ENCODE measurements at places on chromosomes 2 and 18. TPM values are rescaled to one million over a fixed set of nuclear protein-coding genes. Genes with fewer than 3 reads are reported as not detected.

Gene TSPYL6
- total RNA-seq = not detected

Gene REG1B
- not detected for total RNA-seq

Gene ZBTB14
- 8.2 TPM for total RNA-seq

Gene CD8B2
- total RNA-seq = not detected

DNA sequence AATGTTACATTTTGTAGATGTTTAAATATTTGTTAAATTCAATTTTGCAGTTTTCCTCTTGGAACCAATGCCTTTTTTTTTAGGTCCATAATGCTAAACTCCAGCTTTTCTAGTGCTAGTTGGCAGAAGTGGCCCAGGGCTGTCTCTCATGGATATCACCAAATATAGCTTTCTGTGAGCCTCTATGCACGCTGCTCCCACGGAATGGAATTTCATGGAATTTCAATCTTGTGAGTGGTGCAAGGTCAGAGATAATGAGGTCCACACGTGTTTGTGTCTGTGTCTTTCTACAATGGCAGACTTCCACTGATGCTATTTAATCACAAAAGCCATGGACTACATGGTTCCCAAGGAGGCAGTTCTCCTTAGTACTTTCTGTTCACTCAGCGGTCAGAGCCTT, 191.5 kb upstream of the PARD3B start:
- no peak overlapping the region for H3K27ac ChIP-seq
- H3K4me1 ChIP-seq = no peaks in the 10 kb centered on the region
- H3K36me3 ChIP-seq = no peaks in the 10 kb centered on the region

DNA sequence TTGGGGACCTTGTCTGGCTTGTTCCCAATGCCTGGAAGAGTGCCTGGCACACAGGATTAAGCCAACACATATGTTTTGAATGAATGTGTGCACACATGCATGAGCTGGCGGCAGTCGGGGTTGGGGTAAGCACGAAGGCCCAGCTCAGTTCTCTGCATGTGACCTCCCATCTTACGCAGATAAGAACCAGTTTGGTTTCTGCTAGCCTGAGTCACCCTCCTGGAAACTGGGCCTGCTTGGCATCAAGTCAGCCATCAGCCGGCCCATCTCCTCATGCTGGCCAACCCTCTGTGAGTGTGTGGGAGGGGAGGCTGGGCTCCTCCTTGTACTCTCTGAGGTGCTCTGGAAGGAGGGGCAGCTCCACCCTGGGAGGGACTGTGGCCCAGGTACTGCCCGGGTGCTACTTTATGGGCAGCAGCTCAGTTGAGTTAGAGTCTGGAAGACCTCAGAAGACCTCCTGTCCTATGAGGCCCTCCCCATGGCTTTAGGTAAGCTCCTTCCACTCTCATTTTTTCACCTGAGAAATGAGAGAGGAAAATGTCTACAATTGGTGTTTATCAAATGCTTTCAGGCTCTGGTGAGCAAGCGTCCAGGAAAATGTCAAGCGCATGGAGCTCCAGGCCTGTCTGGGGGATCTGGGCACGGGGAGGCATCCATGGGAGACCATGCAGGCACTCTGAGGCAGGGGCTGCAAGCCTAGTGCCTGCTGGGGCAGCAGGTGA, 9.7 kb upstream of the IL1RN start:
- no peak overlapping the region for H3K4me3 ChIP-seq
- no peaks in the 10 kb centered on the region for H3K4me1 ChIP-seq
- peak; percentile 88 for DNase-seq
- no peaks in the 10 kb centered on the region for H3K36me3 ChIP-seq
- H3K27ac ChIP-seq = peak overlapping the region; percentile 74

DNA sequence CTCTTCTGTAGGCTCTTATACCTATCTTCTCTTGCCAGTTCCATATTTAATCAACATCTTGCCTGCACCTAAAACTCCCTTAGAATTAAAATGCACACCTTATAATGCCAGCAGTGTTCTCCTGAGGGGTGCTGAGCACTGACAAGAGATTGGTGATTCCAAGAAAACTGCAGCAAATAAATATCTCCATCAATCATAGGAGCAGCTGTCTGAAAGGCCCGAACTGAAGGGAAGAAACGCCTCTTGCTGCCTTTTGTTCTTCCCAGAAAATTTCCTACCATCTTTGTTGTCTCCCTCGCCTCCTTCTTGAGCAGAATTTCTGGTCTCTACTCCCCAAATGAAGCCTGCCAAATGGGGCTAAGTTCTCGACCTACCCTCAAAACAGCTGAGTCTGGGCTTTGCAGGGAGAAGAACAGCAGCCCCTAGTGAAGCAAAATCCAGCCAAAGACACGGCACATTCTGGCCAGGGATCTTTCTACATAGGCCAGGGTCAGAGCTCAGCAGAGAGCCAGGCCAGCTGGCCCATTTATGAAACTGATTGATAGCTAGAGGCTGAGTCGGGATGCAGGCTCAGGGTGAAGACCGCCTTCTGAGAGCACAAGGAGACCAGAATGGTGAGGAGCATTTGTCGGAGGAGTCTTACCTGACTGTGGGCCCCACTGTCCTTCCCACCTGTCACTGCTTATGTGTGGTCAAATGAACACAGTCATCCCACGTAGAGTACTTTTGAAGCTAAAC, 20.4 kb upstream of the TMEM247 start:
- no peaks in the 10 kb centered on the region for H3K36me3 ChIP-seq
- H3K27me3 ChIP-seq = no peaks in the 10 kb centered on the region

- H3K4me3 ChIP-seq = no peak overlapping the region
- no peak for DNase-seq
- no peak overlapping the region for H3K27ac ChIP-seq
- no peaks in the 10 kb centered on the region for H3K4me1 ChIP-seq
- no peaks in the 10 kb centered on the region for H3K36me3 ChIP-seq
These were observed 1.0 kb upstream of the HOXD12 start for GRCh38 chr2:176098366-176099158.

DNA sequence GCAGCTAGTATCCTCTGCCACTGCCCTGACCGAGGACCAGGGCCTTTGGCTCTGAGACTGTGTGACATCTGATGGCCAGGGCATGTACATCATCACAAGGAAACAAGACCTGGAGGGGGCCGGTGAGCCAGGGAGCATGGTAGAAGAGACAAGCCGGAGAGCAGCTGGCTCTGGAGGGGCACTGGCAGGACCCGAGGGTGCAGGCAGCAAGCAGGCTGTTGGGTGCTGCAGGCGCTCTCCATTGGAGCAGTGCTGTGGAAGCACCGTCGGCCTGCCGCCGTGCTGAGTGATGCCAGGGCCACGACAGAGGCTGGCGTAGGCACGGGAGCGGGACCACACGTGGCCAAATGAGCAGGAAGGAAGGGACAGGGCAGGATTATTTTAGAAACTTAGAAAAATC, 335.2 kb downstream of the GBX2 start:
- no peaks in the 10 kb centered on the region for H3K27me3 ChIP-seq
- H3K4me3 ChIP-seq = no peak overlapping the region
- H3K36me3 ChIP-seq = no peaks in the 10 kb centered on the region
- no peak for DNase-seq

DNA sequence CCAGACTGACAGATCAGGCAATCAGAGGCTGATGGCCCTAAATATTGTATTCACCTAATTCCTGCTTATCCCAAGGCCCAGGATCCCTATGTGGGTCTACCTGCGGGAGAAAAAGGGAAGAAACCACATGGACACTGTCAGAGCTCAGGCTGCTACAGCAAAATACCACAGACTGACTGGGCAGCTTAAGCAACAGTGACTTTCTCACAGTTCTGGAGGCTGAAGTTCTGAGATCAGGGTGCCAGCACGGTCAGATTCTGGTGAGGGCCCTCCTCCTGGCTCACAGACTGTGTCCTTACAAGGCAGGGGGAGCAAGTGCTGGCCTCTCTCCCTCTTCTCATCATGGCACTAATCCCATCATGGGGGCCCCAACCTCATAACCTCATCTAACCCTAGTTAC, 181.7 kb downstream of the TMEM163 start:
- H3K36me3 ChIP-seq = no peaks in the 10 kb centered on the region
- H3K4me1 ChIP-seq = no peaks in the 10 kb centered on the region
- H3K4me3 ChIP-seq = no peak overlapping the region
- H3K27me3 ChIP-seq = no peaks in the 10 kb centered on the region
- H3K27ac ChIP-seq = no peak overlapping the region
- DNase-seq = no peak

- DNase-seq = peak; percentile 46
- H3K27ac ChIP-seq = peak overlapping the region; percentile 23
- no peaks in the 10 kb centered on the region for H3K27me3 ChIP-seq
- H3K4me1 ChIP-seq = peaks cover 12% of the 10 kb centered on the region
- no peaks in the 10 kb centered on the region for H3K36me3 ChIP-seq
These were observed 61.2 kb downstream of the SGPP2 start for GRCh38 chr2:222485367-222486211.

- H3K4me3 ChIP-seq = peak overlapping the region; percentile 76
- no peaks in the 10 kb centered on the region for H3K27me3 ChIP-seq
- DNase-seq = no peak
- H3K4me1 ChIP-seq = peaks cover 42% of the 10 kb centered on the region
- peak overlapping the region; percentile 86 for H3K27ac ChIP-seq
These were observed 1.4 kb downstream of the FAM117B start for GRCh38 chr2:202636213-202636513.

DNA sequence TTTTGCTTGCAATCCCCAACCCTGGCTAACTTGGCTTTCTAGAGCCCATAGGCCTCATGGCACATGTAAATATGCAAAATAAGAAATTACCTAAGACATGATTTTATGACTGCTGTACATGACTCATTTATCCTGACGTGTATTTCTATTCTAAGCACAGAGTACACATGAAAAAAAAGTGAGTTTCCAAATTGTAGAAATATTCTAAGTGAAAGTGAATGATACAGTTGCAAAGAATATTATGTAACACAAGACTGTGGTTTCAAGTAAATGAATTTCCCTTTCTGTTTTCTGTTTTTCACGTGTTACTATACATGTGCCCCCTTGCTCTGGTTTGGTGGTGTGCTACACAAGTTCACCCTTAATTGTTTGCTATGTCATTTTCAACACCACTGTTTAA, 162.4 kb downstream of the LRP1B start:
- H3K27me3 ChIP-seq = no peaks in the 10 kb centered on the region
- no peak overlapping the region for H3K4me3 ChIP-seq
- no peaks in the 10 kb centered on the region for H3K4me1 ChIP-seq
- no peak overlapping the region for H3K27ac ChIP-seq
- no peaks in the 10 kb centered on the region for H3K36me3 ChIP-seq

- no peak overlapping the region for H3K27ac ChIP-seq
- H3K4me1 ChIP-seq = no peaks in the 10 kb centered on the region
- no peak overlapping the region for H3K4me3 ChIP-seq
- H3K36me3 ChIP-seq = no peaks in the 10 kb centered on the region
- H3K27me3 ChIP-seq = no peaks in the 10 kb centered on the region
These were observed 139.6 kb downstream of the MAP2 start for GRCh38 chr2:209563453-209563852.

GRCh38 chr2:21038403-21039073, 5.3 kb downstream of the APOB start:
- no peak overlapping the region for H3K27ac ChIP-seq
- no peak overlapping the region for H3K4me3 ChIP-seq
- peaks cover 4% of the 10 kb centered on the region for H3K27me3 ChIP-seq
- no peaks in the 10 kb centered on the region for H3K36me3 ChIP-seq
- no peak for DNase-seq

GRCh38 chr2:181164699-181165098, 184.3 kb downstream of the UBE2E3 start:
- H3K27me3 ChIP-seq = no peaks in the 10 kb centered on the region
- H3K36me3 ChIP-seq = no peaks in the 10 kb centered on the region
- no peak overlapping the region for H3K27ac ChIP-seq
- no peaks in the 10 kb centered on the region for H3K4me1 ChIP-seq
- no peak for DNase-seq

- H3K4me1 ChIP-seq = no peaks in the 10 kb centered on the region
- H3K27me3 ChIP-seq = no peaks in the 10 kb centered on the region
- H3K4me3 ChIP-seq = no peak overlapping the region
- H3K36me3 ChIP-seq = no peaks in the 10 kb centered on the region
- no peak overlapping the region for H3K27ac ChIP-seq
These were observed 44.1 kb downstream of the SCN2A start for GRCh38 chr2:165283342-165283741.

- no peaks in the 10 kb centered on the region for H3K27me3 ChIP-seq
- H3K4me1 ChIP-seq = peaks cover 12% of the 10 kb centered on the region
- no peaks in the 10 kb centered on the region for H3K36me3 ChIP-seq
- no peak overlapping the region for H3K27ac ChIP-seq
- no peak overlapping the region for H3K4me3 ChIP-seq
These were observed 144.0 kb downstream of the LDLRAD4 start for GRCh38 chr18:13362607-13363006.

DNA sequence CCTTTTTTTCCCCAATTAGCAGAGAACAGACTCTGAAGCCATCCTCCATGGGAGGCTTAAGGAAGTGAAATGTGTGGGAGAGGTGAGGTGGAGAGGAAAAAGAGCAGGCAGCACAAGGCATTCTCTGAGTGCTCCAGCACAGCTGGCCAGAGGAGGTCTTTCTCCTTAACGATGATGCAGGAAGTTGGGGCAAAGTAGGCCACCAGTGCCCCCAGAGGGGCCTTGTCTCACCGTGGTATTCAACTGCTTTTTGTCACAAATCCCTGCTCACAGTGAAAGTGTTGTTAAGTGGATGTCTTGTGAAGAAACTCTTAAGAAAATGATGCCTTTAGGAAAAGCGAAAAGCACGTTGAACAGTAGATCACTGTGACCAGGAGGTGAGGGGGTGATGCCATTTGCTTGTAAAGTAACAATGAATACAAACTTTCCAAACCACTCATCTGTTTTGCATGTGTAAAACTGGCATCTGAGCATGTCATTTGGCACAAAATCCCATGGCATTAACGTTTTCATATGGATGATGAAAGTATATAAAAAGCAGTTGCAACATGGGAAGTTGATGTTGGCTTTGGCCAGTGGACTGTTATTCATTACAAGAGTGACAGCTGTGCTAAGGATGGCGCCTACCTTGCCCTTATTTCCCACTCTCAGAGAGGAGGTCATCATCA, 49.2 kb upstream of the CDC42EP3 start:
- H3K36me3 ChIP-seq = no peaks in the 10 kb centered on the region
- H3K4me1 ChIP-seq = no peaks in the 10 kb centered on the region
- DNase-seq = no peak
- no peak overlapping the region for H3K27ac ChIP-seq
- no peak overlapping the region for H3K4me3 ChIP-seq

Data from adrenal gland (tissue), 19 donors.